ENCODE measurements at places on chromosomes 6 and 20.

DNA sequence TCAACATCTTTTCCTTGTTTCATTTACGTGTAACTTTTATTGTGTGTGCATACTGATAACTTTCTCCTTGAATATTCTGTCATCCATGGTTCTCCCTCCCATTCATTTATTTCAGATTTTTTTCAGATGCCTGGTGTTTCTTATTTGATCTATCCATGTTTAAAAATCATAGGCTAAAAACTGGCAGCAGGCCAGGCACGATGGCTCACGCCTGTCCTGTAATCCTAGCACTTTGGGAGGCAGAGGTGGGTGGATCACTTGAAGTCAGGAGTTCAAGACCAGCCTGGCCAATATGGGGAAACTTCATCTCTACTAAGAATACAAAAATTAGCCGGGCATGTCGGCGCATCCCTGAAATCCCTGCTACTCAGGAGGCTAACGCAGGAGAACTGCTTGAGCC lies 31.1 kb downstream of the ABT1 start:
- no peak for DNase-seq

- DNase-seq = no peak
Measured at GRCh38 chr6:116354236-116354635, 16.5 kb upstream of the DSE start.

- DNase-seq = no peak
Measured at GRCh38 chr6:155084431-155085123, 89.5 kb downstream of the TIAM2 start.

GRCh38 chr6:87692086-87692485 lies 9.9 kb downstream of the AKIRIN2 start:
- DNase-seq = no peak

- DNase-seq = no peak
Measured at GRCh38 chr6:135935941-135936601, 84.6 kb downstream of the PDE7B start.

GRCh38 chr20:11676630-11677287 lies 240.9 kb upstream of the BTBD3 start:
- no peak for DNase-seq

DNA sequence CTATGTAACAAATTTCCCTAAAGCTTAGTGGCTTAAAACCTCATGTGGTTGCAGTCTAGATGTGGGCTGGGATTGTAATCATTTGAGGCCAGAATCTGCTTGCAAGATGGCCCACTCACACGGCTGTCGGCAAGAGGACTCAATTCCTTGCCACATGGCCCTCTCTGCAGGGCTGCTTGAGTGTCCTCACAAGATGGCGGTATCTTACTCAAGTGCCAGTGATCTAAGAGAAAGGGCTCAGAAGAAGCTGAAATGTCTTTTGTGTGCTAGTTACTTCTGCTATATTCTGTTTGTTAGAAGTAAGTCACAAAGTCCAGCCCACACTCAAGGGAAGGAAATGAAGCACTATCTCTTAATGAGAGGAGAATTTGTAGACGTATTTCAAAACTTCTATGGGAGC lies 47.1 kb upstream of the PMEPA1 start:
- no peak for DNase-seq

DNA sequence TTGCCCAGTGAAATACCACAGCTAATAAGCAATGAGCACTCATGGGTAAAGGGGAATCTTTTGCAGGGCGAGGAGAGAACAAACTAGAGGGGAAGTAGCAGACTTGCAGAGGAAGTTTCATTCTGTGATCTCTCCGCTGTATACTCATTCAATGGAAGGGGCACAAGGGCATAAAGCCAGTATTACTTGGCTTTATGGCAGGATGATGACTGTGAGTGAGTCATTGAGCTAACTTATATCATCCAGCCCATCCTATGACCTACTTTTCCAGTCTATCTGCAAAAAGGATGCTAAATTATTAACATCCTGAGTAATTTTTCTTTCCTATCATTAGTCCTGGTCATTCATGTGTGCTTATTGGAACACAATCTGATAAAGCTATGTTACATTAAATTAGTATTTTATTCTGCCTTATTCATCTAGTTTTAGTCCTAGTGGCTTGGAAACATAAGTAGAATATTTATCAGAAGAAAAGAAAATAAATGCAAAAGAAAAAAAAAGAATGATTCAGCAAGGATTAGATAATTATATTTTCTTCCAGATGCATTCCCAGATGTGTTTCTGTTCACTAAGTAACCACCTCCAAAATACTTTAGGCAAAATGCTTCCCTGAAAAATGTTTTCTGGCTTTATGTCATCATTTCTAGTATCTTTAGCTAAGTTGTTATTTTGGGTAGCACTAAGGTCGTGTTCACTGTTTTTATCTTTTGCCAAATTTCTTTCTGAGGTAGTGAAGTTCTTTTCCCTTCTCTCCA lies 471.7 kb downstream of the CDKAL1 start:
- DNase-seq = no peak

DNA sequence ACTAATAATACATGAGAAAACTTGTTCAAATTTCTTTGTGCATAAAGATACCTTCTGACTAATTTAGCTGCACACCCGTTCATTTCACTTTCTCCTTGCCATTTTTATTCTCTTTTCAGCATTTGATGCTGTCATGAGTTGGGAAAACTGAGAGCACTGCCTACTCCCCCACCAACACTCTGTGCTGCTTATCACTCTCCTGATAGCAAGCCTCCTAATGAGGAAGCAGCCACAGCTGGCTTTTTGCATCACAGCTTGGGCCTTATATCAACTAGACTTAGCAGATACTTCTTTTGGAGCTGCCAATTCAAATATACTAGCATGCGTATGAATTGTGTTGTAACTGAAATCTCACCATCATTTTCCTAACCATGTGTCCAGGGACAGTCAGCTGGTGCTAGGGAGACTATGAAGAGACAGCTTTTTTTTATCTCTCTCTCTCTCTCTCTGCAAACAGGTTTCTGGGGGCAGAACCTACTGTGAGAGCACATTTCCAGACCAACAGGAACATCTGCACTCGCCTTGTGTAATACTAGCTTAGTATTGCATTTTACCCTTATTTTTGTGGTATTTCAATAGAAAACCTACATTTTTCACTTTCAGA lies 699.0 kb downstream of the KHDRBS2 start:
- no peak for DNase-seq

DNA sequence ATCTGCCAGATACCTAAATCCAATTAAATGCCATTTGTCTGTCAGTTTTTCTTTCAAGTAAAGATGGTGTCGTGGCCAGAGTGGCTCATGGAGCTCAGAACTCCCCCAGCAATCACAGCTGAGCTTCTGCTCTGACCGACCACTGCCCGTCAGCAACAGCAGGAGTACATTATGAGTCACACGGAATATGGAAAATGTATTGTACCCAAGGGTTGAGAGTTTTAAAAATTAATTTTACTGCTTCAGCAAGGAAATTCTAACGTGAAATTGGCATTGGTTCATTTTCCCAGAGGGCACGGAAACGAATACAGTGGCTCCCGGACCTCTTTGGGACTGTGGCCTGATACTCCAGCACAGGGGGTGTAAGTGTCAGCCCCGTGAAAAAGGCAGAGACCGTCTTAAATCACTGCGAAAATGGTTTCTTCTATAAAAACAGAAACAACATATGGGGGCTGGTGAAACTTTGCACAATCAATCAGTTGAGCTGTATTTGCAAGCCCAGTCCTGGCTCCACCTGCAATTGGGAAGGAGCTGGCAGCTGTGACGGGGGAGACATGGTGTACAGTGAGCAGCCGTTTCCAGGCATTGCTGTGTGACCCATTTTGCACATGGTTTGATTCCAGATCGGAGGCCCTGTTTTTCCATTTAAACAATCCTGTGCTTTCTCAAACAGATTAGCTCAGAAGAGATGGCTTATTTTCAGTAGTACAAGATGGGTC lies 12.8 kb downstream of the NPEPL1 start:
- DNase-seq = no peak

DNA sequence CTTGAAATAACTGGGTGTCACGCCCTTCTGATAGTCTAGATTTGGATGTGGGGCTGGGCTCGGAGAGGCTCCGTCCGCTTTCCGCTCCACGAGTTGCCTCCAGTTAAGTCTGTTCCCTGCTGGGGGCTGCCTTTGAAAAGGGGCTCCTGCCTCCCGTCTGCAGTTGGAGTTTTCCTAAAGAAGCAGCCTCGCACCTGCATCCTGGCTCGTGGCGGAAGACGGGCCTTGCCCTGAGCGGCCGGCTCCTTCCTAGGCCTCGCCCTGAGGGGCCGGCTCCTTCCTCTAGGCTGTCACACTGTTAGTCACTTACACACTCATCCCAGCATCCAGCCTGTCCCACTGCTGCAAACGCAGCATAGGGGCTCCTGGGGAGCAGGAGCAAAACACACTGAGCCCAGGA lies 74.4 kb downstream of the SMOC2 start:
- DNase-seq = no peak

GRCh38 chr6:775863-776262 lies 82.9 kb upstream of the EXOC2 start:
- no peak for DNase-seq

DNA sequence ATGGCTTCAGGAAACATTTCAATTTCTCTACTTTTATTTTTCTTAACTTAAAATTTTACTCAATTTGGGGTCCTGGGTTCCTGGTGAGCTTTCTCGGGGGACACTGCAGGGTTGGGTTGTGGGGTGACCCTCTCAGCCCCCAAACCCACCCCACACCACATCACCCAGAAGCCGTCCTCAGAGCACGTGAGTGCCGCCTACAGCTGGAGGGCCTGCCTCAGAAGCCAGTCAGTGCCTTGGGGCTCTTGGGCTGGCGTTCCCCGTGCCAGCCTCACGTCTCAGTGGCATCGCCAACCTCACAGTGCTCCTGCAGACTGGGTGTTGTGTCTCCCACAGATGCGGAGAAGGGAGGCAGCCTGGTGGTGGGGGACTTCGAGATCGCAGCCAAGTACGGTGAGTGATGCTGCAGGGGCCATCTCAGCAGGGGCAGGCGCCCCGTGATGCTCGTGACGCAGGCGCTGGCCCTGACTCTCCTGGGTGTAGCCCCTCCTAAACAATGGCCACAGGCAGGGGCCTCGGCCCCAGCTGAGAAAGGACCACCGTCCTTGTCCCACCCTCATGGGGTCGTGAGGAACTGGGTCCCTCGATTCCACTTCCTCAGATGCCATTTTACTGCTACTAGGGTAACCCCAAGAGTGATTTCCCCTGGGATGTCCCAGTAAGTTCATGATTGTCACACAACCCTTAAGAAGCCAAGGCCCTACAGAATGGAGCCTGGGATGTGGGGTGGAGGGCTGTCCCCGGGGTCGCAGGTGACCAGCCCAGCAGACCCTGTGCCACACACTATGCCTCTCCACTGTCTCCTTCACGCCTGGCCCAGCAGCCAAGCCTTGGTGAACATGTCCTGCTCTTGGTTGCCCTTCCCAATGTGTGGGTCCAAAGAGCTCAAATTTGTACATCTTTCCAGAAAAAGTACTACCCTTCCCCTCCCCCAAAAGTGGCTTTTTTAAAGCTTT lies 23.8 kb upstream of the PYGB start:
- DNase-seq = no peak

GRCh38 chr20:24981790-24982189 lies 10.8 kb downstream of the APMAP start:
- DNase-seq = no peak

- no peak for DNase-seq
Measured at GRCh38 chr20:39873286-39873685, 815.8 kb downstream of the MAFB start.

- no peak for DNase-seq
Measured at GRCh38 chr6:88008831-88009231, 38.8 kb upstream of the SPACA1 start.

DNA sequence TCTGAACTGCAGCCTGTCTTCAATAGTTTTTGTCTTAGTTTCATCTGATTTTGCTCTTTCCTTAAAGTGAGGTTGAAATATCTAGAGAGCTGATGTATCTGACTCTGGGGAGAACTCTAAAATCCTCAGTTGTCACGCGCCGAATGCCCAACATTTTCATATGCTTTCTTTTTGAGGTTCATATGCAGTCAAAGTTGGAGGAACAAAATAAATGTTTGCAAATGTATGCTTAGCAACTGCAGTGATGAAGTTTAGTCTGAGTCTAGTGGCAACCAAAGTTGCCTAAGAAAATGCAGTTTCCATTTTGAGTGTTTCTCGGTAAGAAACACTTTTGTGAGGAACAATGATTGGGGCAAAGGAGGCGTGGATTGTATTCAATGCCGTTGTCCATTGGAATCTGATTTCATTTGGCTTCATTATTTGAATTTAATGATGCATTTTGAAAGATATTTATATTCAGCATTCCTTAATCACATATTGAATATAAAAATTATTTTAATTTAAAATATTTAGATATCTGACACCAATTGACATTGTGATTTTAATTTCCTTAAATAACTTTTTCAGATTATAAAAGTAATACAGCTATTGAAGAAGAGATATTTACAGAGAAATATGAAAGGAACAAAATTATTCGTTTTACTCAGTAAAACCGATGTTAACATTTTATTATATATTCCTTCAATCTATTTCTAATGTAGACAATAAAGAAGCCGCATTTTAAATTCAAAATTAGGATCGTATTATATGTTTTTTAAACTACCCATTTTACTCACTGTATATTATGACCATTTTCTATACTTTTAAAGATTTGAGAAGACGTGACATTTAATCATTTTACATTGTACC lies 122.0 kb downstream of the PLEKHG1 start:
- no peak for DNase-seq

DNA sequence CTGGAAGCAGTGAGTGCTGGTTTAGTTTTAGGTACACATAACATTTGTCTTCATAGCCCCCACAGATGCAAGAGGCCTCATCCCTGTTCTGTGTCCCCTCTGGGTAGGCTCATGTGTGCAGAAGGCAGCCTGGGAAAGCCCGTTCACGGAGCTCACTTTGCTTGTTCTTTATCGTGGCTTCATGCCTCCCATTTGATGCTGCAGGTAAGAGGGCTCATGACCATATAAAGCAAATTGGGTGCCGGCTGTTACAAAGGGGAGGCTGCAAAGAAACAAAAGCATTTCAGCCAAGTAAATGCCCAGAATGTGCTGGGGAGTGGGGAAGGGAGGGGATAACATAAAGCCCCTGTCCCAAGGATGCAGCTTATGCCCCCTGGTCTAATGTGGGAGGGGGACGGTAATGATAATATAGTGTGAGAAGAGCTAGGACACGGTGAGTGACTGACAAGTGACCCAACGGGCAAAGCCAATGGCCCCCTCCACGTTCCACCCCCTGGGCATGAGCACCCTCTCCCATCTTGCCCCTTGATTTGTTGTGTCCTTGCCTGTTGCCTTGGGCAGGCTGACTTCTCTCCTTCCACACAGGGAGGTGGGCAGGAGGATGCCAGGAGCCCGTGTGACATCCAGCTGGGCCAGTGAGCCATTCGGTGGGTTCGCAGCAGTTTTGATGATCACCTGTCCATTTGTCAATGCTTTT lies 138.0 kb downstream of the FOXO3 start:
- no peak for DNase-seq

GRCh38 chr6:14918200-14918907 lies 327.5 kb upstream of the JARID2 start:
- DNase-seq = no peak

DNA sequence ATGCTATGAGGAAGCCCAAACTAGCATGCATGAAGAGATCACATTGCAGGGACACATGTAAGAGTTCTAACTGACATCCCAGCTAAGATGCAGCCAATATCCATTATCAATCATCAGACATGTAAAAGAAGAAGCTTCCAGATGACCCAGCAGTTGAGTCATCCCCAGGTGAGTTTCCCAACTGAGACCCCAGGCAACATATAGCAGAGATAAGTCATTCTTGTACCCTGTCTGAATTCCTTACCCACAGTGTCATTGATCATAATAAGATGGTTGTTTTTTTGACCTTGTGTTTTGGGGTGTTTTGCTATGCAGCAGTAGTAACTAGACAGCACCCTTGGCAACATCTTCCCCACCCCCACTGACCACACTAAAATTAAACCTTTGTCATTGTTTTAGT lies 18.9 kb downstream of the SIRPD start:
- no peak for DNase-seq
